T-helper 17 cell (primary cell): ENCODE measurements at places on chromosomes 6 and 20.

DNA sequence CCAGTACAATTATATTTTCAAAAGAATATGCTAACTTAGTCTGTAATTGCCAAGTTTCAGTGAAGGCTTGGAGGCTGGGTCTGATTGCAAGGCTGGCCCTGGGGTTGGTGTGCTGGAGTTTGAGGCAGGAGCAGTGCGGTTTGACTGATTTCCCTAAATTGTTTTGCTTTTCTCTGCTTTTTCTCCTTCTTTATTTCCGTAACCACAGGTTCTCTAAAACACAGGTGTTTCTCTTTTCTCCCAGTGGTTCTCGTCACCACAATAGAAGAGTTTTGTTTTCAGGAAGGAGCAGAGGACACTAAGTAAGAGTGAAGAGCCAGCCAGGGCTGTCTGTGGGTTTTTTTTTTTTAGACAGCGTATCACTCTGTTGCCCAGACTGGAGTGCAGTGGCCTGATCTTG lies 8.2 kb upstream of the SNX9 start:
- DNase-seq: no peak

GRCh38 chr6:14784596-14785492 lies 461.0 kb upstream of the JARID2 start:
- no peak for DNase-seq

DNA sequence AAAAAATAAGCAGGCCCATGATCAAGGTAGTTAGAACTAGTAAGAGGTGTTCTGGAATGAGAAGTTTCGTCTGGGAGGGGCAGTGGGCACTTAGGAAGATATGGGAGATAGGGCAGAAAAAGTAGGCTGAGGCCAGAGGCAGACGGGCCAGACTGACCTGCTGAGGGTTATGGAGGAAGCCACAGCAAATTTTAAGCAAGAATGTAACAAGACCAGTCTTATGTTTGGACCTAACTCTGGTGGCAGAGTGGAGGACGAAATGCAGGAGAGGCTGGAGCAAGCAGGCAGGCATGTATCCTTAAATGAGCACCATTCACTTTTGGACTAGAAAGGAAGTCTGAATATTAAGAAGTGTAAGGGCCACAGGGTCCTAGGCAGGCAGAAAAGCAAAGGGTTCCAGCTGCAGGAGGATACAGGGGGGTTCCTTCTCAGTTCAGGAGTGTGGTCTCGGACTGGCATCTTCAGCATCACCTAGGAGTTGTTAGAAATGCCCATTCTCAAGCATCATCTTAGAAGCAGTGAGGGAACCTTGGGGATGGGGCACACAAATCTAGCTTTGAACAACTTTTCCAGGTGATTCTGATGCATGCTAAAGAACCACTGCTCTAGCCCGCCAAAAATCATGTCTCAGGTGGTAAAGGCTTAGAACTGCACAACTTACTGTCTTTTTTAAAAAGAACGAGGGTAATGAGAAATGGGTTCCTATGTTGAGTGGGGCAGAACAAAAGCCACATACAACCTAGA lies 1.7 kb upstream of the DSTN start:
- DNase-seq: no peak

GRCh38 chr6:138671351-138671750 lies 102.2 kb upstream of the CCDC28A start:
- no peak for DNase-seq

DNA sequence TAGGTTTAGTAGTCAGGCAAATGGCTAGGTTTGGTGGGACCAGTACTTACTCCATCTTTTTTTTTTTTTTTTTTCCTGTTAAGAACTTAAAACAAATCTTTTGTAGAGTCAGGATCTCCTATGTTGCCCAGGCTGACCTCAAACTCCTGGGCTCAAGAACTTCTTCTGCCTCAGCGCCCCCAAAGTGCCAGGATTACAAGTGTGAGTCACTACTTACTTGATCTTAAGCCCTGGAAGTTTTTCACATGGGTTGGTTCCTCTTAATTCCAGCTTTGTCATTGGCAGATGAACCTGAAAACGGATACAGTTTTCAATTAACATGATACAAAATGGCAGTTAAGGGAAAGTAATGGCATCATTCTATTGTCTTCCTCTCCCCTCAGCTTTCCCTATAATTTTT lies 179.4 kb upstream of the JAG1 start:
- DNase-seq: no peak

- no peak for DNase-seq
These were observed 23.7 kb upstream of the FBXO30 start for GRCh38 chr6:145838305-145838704.

GRCh38 chr20:18218280-18218679 lies 70.0 kb upstream of the ZNF133 start:
- DNase-seq: no peak

- DNase-seq: no peak
These were observed 112.7 kb upstream of the TNFAIP3 start for GRCh38 chr6:137754366-137754765.

GRCh38 chr6:11078266-11078665 lies 15.4 kb upstream of the SMIM13 start:
- DNase-seq: no peak

DNA sequence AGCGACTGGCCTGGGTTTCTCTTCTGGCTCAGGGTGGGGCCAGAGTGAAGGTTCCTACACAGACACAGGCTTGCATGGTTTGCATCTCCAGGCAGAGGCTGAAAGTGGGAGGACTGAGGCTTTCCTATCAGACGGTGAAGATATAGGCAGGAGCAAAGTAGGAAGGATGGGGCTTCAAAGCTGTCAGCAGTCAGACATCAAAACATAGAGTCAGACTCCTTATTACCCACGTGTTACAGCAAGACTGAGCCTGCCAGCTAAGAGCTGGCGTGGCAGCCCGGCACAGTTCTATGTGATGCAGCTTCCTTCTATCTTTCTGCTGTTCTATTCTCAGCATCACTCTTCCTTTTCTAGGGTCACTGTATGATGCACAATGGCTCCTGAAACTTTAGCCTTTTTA lies 445.1 kb downstream of the DOK5 start:
- DNase-seq: no peak

- no peak for DNase-seq
These were observed 248.8 kb upstream of the PRND start for GRCh38 chr20:4472906-4473305.

- no peak for DNase-seq
These were observed 70.9 kb downstream of the SYNE1 start for GRCh38 chr6:152566103-152566875.

GRCh38 chr6:131575834-131576478 lies 2.9 kb downstream of the ARG1 start:
- no peak for DNase-seq
